ENCODE measurements at places on chromosomes 7 and 10.

- DNase-seq, result no peak
Measured at GRCh38 chr7:158904599-158904998, 48.2 kb downstream of the DYNC2I1 start.

GRCh38 chr7:37393476-37393875 is 55.2 kb downstream of the ELMO1 start:
- DNase-seq, result no peak

DNA sequence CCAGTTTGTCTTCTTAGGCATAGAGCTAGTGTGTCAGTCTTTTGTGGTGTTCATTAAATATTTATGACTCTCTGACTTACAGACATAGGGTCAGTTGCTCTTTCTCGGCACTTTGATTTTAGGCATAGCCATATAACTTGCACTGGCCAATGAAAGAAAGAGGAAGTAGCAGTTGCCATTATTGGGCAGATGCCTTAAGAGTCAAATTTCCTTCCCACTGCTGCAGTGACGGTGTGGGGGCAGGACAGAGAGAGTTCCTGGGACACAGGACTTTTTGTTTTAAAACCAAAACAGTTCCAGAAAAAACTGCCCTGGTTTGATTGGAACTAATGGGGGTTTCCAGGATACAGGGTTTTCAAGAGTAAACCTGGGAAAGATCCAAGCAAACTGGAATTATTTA is 60.2 kb upstream of the PHF14 start:
- no peak for DNase-seq

DNA sequence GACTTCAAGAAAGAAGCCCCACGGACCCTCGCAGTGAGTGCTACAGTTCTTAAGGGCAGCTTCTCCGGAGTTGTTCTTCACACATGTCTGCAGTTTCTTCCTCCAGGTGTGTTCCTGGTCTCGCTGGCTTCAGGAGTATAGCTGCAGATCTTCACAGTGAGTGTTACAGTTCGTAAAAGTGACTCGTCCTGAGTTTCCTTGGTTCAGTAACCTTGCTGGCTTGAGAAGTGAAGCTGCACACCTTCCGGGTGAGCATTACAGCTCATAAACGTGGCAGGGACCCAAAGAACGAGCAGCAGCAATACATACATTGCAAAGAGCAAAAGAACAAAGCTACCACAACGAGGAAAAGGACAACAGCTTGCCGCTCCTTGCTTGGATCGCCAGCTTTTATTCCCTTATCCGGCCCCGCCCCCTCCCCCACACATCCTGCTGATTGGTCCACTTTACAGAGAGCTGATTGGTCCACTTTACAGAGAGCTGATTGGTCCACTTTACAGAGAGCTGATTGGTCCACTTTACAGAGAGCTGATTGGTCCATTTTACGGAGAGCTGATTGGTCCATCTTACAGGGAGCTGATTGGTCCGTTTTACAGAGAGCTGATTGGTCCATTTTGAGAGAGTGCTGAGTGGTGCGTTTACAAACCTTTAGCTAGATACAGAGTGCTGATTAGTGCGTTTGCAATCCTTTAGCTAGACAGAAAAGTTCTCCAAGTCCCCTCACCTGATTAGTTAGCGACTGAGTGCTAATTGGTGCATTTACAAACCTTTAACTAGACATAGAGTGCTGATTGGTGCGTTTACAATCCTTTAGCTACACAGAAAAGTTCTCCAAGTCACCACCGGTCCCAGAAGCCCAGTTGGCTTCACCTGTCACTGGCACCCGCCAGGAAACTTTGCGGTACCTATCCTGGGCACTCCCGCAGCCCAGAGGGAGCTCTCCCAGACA is 165.3 kb downstream of the AGMO start:
- no peak for DNase-seq

DNA sequence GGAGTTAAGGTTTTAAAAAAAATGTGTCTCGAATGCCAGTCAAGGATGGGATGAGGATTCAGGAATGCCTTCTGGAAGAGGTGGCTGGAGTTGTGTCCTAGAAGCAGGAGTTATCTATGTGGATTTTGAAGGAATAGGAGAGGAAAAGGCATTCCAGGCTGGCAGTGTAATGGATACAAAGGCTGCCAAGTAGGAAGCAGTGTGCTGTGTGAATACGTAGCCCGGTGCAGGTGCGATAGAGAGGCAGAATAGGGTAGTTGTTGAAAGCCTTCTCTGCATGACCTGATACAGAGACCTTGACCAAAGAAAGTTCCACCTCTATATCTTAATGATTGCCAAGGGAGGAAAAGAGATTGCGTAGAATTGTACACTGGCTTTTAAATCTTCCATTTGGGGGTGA is 128.1 kb upstream of the ITGB1 start:
- DNase-seq, result no peak

DNA sequence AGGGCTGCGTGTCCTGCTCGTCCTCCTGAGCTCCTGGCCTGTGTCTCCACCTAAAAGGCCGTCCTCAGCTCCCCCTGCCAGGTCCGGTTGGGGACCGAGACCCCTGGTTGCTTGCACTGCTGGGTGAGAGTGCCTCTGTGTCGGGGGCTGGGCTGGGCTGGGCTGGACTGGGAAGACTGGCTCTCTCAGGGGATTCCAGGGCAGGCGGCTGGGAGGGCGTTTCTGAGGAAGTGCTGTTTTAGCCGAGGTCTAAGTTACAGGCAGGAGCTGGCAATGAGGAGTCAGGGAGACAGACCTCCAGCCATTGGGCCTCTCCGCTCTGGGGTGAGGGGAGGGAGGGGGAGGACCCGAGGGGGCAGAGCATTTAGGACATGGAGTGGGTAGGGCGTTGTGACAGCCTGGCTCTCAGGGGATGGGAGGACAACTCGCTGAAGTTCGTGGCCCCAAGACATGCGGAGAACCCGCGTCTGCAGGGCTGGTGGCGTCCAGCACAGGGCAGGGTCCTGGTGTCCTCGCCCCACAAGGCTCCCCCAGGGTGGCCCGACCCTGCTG is 20.9 kb downstream of the FOXK1 start:
- no peak for DNase-seq

DNA sequence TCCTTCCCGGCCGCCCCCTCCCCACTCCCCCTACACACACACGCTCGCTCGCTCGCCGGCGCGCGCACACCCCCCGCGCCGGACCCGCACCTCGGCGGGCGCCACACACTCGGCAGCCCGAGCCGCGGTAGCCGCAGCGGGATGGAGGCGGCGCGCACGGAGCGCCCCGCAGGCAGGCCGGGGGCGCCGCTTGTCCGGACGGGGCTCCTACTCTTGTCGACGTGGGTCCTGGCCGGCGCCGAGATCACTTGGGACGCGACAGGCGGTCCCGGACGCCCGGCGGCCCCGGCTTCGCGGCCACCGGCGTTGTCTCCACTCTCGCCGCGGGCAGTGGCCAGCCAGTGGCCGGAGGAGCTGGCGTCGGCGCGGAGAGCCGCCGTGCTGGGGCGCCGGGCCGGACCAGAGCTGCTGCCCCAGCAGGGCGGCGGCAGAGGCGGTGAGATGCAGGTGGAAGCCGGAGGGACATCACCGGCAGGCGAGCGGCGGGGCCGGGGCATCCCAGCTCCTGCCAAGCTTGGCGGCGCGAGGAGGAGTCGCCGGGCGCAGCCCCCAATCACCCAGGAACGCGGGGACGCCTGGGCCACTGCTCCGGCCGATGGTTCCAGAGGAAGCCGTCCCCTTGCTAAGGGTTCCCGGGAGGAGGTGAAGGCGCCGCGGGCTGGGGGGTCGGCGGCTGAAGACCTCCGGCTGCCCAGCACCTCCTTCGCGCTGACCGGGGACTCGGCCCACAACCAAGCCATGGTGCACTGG is at the start of gene SORCS3:
TSS of gene SORCS3 (plus strand) at position 104 of the 750 bp plus-strand sequence.
- no peak for DNase-seq

- no peak for DNase-seq
Measured at GRCh38 chr7:70710011-70710480, 421.9 kb upstream of the GALNT17 start.

DNA sequence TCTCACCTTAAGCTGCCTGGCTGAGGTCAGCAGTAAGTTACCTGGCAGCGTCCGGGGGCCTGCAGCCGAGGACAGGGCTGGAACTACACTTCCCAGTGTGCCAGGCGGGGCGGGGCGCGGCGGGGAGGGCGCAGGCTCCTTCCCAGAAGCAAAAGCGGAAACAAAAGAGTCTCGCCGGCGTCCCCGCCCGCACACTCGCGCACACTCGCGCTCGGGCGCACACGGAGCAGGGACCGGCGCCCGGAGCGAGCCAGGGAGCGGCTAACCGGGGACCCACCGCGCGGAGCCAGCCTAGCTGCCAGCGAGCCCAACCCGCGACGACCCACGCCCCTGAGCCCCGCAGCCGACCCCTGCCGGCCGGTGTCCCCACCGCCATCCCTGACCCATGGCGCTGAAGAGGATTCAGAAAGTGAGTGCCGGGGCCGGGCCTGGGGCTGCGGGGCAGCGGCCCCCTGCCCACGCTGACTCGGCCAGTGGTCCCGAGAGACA is at the start of gene UBE2D1:
TSS of gene UBE2D1 (plus strand) at position 190 of the 489 bp plus-strand sequence. CDS start at position 386, 196 bp downstream.
- peak; percentile 32 for DNase-seq

DNA sequence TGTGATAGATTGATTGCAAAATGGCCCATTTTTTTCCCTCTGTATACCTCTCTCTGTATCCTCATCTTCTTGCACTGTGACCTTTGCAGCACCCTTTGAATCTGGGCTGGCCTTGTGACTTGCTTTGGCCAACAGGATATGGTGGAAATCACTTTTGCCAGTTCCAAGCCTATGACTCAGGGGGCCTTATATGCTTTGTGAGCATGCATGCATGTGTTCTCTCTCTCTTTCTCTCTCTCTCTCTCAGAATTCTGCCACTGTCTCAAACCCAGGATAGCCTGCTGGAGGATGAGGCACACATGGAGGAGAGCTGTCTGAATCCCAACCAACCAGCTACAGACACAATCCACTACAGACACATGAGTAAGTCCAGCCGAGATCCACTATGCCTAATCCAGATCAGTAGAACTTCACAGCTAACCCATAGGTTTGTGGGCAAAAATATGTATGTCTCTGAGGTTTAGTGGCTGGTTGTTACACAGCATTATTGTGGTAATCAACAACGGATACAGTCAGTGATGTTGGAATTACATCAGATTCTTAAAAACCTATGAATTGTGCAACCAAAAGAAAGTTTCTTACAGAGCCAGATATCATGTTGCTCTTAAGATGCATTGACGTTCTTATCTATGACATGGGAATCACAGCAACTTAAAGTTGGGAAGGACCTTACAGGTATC is 41.8 kb upstream of the ABCB4 start:
- no peak for DNase-seq

GRCh38 chr10:59905066-59905730 is 1.2 kb downstream of the CCDC6 start:
- no peak for DNase-seq

- peak; percentile 53 for DNase-seq
Measured at GRCh38 chr10:132516771-132517725, 20.5 kb upstream of the INPP5A start.

DNA sequence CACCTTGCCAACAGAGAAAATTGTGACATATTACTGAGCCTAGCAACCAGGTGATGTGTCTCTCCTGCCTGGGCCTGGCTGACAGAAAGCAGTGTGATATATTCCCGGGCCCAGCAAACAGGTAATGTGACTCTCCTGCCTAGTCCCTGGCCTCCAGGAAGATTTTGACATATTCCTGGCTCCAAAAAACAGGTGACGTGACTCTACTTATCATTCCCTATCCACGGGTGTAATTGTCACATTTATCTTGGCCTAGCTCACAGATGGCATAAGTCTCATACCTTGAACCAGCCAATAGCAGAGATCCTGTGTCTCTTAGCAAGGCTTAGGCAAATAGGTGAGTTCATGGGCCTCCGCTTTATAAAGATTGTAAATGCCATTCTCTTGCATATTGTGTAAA is 49.6 kb upstream of the ZNF680 start:
- no peak for DNase-seq

DNA sequence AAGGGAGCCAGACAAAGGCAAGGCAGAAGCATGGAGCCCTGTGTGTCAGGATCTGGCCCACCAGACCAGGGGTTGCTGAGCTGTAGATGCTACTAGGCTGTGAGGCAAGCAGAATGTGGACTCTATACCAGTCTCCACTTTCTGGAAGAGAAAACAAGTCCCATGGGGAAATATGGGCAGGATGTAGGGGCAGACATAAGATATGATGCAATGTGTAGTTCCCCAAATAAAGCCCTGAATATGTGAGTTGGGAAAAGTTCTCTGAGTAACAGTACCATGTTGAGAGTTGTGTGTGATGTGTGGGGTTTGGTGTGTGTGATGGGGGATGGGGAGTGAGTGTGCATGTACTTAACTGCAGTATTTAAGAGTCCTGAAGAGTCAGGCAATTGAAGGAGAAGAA is 62.3 kb downstream of the NPSR1 start:
- DNase-seq, result no peak

DNA sequence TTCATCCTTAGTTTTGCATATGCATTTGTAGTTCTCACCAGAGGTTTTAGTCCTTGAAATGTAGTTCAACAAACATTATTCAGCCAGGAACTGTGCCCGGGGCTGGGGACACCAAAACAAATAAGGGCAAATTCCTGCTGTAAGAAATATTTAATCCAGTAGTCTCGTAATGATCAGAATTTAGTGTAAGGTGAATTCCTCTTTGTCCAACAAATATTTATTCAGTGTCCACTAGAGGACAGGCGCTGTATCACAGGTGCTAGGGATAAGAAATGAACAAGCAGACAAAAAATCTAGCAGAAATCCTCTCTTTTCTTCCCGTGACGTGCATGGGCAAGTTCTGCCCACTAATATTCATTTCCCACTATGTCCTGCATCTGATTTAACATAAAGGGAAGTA is 17.6 kb downstream of the LGI1 start:
- no peak for DNase-seq

DNA sequence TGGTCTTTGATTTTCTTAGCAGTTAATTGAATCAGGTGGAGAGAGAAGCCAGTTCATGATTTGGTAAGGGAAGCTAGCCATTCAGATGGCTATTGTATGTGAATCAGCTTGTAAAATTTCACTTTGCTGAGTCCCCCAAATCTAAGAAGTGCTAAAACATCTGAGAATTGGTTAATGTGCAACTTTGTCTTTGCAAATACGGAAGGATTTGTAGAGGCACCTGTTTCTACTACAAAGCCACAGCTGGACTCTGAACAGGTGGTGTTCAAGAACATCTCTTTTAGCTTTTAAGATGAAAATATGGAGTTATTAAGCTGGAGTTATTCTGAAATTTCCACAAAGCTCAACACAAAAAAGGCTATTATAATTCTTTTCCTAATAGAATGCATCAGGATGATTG is 132.6 kb downstream of the VPS50 start:
- no peak for DNase-seq

DNA sequence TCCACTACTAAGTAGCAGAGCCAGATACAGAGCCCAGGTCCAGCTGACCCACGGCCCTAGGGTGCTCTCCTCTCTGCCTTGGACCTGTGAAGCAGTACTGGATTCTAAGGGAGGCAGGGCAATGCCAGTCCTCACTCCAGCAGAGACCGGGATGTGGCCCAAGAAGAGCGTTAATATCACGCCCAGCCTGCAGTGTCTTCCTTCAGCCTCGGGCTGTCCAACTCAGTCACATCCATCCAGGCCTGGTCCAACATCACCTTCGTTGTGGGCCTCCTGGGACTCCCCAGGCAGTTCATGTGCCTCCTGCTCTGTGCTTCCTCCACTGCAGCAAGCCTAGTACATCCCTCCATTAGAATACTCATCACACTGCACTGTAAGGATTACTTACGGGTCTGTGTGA is 114.5 kb downstream of the GRID1 start:
- no peak for DNase-seq

Data from cerebellar nuclear complex (tissue), 1 donor.